ENCODE measurements at places on chromosomes 6 and 20.

DNA sequence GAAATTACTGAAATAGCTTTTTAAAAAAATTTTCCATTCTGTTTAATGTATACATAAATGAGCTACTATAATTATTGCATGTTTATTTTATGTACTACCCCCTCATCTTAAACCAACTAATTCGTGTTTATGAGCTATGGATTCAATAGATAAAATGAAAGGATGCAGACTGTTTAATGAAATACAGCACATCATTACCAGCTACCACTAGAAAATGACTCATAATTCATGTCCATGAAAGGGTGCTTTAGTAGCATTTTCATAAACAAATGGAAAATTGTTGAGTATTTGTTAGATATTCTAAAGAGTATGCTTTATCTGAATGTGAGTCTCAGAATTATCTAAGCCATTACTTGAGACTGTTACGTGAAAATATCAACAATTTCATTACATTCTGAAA lies 1590.1 kb downstream of the HACE1 start:
- DNase-seq: no peak

GRCh38 chr6:118621799-118622470 lies 29.5 kb downstream of the CEP85L start:
- DNase-seq: no peak

GRCh38 chr6:87196275-87196842 lies 41.0 kb downstream of the ZNF292 start:
- no peak for DNase-seq

GRCh38 chr6:14593286-14593685 lies 475.7 kb downstream of the CD83 start:
- no peak for DNase-seq

- DNase-seq: no peak
Observed at GRCh38 chr20:52076164-52076563, 115.4 kb downstream of the ZFP64 start.

DNA sequence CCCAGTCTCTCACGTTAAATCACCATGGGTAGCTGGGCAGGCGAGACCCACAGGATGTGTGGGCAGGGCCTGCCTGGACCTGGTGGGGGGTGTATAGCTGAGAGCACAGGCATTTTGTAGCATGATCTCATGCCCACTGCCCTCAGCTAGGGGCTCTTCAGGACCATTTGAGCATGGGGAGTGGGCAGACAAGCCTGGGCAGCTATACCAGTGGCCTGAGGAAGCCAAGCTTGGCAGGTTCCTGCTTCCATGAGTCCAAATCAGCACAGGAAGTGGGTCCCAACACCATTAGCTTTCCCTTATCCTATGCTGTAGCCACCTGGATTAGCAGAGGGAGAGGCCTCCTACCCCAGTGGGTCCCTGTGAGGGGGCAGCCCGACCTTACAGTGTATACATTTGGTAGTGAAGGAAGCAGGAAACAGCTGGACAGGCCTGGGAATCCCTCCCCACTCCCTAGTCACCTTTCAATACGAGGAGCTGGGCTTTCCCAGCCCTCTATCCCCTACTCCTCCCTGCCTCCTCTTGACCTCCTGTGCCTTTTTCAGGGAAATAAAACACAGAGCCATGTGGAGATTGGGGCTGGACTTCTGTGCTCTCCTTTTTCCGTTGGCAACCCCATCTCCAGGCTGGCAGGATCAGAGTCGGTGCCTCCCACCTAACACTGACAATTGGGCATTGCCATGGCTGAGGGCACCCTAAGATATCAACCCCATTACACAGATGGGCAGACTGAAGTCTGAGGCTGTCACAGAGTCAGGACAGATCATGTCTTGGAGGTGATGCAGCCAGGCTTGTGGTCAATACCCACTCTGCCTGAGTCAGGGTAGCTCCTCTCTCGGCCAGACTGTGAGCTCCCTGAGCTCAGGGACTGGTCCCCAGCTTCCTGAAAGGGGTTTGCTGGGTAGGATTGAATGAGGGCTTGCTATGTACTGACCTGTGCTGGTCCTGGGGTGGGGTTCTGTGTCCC lies 59.8 kb downstream of the MRPL14 start:
- DNase-seq: no peak

DNA sequence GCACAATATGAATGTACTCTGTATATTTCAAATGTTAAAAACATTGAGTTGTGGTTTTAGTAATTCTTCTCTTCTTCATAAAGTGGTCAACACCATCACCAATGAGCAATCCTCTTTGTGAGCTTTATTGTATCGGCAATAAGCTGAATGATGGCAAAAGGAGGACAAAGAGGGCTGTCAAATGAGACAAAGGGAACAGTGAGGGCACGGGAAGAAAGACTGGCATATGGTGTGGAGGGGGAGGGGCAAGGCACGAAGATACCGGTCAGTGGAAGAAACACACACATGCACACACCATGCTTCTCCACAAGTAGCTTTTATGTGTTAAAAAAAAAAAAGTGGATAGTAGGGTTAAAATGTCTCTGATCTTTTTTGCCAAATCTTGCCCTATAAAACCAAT lies 506.8 kb upstream of the CITED2 start:
- DNase-seq: no peak

DNA sequence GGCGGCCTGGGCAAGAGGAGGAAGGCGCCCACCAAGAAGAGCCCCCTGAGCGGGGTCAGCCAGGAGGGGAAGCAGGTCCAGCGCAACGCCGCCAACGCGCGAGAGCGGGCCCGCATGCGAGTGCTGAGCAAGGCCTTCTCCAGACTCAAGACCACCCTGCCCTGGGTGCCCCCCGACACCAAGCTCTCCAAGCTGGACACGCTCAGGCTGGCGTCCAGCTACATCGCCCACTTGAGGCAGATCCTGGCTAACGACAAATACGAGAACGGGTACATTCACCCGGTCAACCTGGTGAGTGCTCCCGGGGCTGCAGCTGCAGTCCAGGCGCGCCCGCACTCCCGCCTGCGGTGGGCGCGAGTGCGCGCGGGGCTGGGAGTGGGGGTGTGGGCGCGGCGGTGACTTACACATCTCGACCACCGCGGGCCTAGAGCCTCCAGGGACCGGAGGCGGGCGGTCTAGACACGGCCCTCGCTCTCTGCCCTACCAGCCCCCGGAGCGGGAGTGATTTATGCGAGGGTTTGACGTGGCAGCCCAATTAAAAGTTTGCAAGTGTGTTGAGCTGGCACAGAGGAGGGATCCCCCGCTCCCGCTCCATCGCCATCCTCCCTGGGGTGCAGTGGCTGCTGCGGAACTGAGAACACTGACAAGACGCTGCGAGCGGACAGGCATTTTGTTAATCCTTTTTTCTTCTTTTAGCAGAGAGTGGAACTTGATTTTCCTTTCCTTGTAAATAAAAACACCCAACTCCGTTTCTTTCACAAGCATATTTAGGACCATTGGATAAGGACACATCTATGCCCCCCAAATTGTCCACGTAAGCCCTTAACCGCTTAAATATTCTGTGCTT lies 867 bp downstream of the TCF21 start:
- peak; percentile 9 for DNase-seq

- peak; percentile 44 for DNase-seq
Observed at GRCh38 chr6:46011188-46012085, 4.2 kb downstream of the CLIC5 start.

DNA sequence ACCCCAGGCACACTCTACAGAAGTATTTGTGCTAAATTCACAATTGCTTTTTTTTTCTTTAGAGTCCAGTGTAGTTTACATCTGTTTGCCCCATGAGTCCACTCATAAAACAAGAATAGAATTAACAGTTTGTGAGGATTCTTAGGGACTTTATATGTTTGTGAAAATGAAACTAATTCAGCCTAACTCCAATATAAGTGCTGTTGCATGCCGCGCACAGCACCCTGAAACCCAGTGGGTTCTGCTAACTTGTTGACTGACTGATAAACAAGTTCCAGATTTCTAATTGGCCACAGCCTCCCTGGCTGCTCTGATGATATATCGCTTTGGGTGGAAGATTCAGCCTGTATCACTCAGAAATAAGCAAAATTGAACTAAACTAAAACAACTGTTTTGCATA lies 561.4 kb downstream of the PKHD1 start:
- no peak for DNase-seq

DNA sequence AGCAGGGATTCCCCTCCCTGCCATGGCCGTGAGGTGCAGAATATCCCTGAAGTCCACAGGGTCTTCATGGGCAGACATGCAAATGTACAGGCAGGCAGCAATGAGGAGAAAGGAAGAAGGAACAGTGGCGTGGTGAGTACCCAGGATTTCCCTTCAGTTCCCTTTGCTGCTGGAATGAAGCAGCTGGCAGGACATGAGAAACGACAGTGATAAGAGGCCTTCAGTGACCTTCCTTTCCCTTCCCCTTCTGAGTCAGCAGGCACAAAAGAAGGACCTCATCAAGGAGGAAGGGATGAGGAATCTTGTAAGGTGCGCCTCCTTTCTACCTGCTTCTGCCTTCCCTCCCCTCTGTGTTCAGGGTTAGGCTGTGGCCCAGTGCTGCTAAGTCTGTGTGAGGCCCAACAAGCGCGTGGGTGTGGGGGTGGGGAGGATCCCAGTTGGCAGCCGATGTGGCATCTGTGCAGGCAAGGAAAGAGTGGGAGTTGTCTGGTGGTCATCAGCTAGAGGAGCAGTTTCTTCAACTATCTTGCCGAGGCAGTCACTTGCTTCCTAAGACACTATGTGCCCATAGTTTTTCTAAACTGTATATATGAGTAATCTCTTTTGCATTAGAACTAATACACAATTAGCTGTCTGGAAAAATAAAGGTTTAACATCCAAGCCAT lies 29.5 kb upstream of the FBXO9 start:
- DNase-seq: no peak

DNA sequence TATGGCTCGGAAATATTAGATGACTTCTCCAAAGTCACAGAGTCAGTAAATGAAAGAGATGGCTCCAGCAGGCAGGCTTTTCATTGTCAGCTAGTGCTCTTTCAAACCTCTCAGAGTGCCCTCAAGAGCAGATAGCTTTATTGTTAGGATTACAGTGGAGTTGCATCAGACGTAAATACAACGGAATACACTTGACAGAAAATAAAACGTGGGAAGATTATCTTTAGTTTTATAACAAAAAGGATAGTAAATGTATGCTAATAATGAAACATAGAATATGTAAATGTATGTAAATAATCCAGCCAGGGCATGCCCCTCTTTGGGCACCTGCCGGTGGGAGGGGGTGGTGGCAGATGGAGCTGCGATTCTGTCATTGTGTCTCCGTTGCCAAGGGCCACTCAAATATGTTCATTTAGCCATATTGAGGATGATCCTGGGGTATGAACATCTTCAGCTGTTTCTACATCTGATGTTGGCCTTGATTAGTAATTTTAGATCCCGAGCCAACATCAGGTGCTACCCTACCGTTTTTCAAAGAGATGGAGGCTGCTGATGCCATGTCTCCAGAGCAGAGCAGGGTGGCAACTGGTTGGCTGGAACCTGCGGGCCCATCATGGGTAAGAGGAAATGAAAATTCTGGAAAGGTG lies 358.3 kb upstream of the SULF2 start:
- no peak for DNase-seq

- no peak for DNase-seq
Observed at GRCh38 chr20:63042448-63043071, 35.8 kb upstream of the BHLHE23 start.

- no peak for DNase-seq
Observed at GRCh38 chr20:19099596-19100545, 112.6 kb upstream of the SLC24A3 start.

GRCh38 chr6:150230164-150230561 lies 87.3 kb downstream of the PPP1R14C start:
- no peak for DNase-seq

- DNase-seq: peak; percentile 51
Observed at GRCh38 chr20:4814696-4815252, 93.1 kb downstream of the PRND start.

DNA sequence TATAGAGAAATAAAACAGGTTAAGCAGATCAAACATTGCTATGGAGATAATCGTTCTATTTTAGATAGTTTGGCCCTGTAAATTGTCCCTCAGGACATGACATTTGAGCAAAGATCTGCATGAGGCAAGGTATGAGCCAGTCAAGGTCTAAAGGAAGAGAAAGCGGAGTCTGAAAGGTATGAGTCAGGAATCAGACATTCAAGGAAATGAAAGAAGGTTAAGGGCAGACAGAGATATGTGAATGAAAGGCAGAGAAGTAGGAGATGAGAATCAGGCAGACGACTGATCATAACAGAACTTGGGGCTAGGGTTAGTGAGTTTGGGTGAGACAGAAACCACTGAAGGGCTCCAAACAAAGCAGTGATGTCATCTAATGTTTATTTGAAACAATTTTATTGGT lies 775.8 kb downstream of the MAFB start:
- no peak for DNase-seq

- DNase-seq: no peak
Observed at GRCh38 chr20:33653900-33654596, 8.1 kb upstream of the C20orf144 start.

Measured in stimulated activated CD4-positive, alpha-beta T cell treated with anti-CD3 and anti-CD28 coated beads, Interleukin-2, amount 100 ng/mL, for 48 hours (primary cell).